ENCODE measurements at places on chromosomes 3 and 15. TPM values are rescaled to one million over a fixed set of nuclear protein-coding genes. Genes with fewer than 3 reads are reported as not detected.
A peak's percentile ranks its signal among the peaks of the same experiment; 100 is the strongest.

- no peaks in the 10 kb centered on the region for H3K27me3 ChIP-seq
- H3K4me3 ChIP-seq: no peak overlapping the region
- H3K36me3 ChIP-seq: no peaks in the 10 kb centered on the region
- H3K27ac ChIP-seq: no peak overlapping the region
- H3K4me1 ChIP-seq: peaks cover 3% of the 10 kb centered on the region
Measured at GRCh38 chr15:65033659-65034269, 4.3 kb upstream of the MTFMT start.

DNA sequence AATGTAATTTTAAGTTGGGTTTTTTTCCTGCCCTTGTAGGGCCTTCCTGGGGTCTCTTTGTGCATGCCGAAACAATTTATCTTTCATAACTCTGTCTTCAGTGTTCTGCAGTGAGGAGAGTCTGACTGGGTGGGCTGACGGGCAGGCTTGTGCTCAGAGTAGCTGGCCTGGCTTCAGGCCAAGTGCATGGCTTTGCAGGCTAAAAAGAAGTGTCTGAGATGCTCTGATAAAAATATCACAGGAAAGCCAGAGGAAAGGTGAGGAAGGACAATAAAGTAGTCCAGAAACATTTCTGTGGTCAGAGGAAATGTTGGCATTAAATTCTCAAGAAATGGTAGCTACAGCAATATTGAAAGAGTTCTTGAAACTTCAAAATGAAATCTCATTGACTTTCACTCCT, 25.5 kb downstream of the ST3GAL6 start:
- no peak for DNase-seq
- H3K4me1 ChIP-seq: peaks cover 28% of the 10 kb centered on the region
- H3K4me3 ChIP-seq: no peak overlapping the region
- H3K27ac ChIP-seq: no peak overlapping the region
- no peaks in the 10 kb centered on the region for H3K27me3 ChIP-seq
- no peaks in the 10 kb centered on the region for H3K36me3 ChIP-seq

GRCh38 chr3:37537914-37538691, 323.6 kb upstream of the CTDSPL start:
- H3K4me3 ChIP-seq: no peak overlapping the region
- no peak overlapping the region for H3K27ac ChIP-seq
- peaks cover 29% of the 10 kb centered on the region for H3K4me1 ChIP-seq
- no peak for DNase-seq
- no peaks in the 10 kb centered on the region for H3K36me3 ChIP-seq

GRCh38 chr3:195911041-195911945, 2.9 kb upstream of the TNK2 start:
- H3K4me3 ChIP-seq: no peak overlapping the region
- DNase-seq: no peak
- H3K27me3 ChIP-seq: no peaks in the 10 kb centered on the region
- H3K36me3 ChIP-seq: no peaks in the 10 kb centered on the region

DNA sequence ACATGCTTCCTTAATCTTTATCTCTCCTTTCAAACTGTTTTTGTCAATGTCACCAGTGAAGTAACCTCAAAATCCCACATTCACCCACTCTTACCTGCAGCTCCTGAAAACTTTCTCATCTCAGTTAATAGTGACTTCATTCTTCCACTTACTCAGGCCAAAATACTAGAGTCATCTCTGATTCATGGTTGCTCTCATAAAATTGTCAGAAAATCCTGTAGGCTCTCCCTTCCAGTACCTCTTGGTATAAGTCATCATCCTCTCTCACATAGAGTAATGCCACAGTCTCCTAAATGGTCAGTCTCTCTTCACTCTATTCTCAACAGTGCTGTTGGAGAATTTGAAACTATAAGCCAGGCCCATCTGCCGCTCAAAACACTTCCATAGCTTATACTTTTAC, 34.9 kb upstream of the POU1F1 start:
- H3K36me3 ChIP-seq: no peaks in the 10 kb centered on the region
- DNase-seq: no peak
- no peak overlapping the region for H3K4me3 ChIP-seq

DNA sequence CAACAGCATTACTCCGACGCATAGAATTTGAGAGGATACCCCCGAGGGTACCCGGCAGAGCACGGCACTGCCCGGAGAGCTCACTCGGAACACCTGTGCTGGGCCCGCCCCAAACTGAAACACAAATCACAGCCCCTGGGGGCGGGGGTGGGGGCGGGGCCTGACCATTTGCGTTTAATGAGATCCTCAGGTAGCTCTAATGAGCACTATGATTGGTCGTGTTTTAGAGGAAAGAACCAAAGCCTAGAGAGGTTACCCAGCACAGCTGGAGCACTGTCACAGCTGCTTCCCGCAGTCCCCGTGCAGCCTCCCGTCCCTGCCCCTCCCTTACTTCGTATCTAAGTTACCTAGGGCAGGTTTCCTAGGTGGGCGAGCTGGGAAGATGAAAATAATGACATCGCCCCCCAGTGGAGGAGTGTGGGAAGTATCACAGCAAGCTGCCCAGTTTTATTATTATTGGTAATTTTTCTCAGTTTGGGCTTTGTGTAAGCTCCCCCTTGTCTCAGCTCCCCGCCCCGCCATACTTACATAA, 187.1 kb downstream of the PDE8A start:
- H3K36me3 ChIP-seq: no peaks in the 10 kb centered on the region
- DNase-seq: no peak
- no peak overlapping the region for H3K4me3 ChIP-seq
- H3K4me1 ChIP-seq: no peaks in the 10 kb centered on the region

GRCh38 chr3:169980055-169980454, 13.4 kb downstream of the SEC62 start:
- H3K4me1 ChIP-seq: no peaks in the 10 kb centered on the region
- no peak for DNase-seq
- no peak overlapping the region for H3K4me3 ChIP-seq
- no peaks in the 10 kb centered on the region for H3K27me3 ChIP-seq
- no peak overlapping the region for H3K27ac ChIP-seq

- H3K4me3 ChIP-seq: no peak overlapping the region
- H3K4me1 ChIP-seq: no peaks in the 10 kb centered on the region
- no peak for DNase-seq
- no peaks in the 10 kb centered on the region for H3K27me3 ChIP-seq
- no peak overlapping the region for H3K27ac ChIP-seq
Measured at GRCh38 chr3:182668974-182669373, 124.3 kb upstream of the ATP11B start.

- no peaks in the 10 kb centered on the region for H3K36me3 ChIP-seq
- no peaks in the 10 kb centered on the region for H3K27me3 ChIP-seq
- peaks cover 87% of the 10 kb centered on the region for H3K4me1 ChIP-seq
- no peak overlapping the region for H3K4me3 ChIP-seq
- no peak for DNase-seq
- peak overlapping the region; percentile 61 for H3K27ac ChIP-seq
Measured at GRCh38 chr15:67110361-67110781, 45.0 kb downstream of the SMAD3 start.

DNA sequence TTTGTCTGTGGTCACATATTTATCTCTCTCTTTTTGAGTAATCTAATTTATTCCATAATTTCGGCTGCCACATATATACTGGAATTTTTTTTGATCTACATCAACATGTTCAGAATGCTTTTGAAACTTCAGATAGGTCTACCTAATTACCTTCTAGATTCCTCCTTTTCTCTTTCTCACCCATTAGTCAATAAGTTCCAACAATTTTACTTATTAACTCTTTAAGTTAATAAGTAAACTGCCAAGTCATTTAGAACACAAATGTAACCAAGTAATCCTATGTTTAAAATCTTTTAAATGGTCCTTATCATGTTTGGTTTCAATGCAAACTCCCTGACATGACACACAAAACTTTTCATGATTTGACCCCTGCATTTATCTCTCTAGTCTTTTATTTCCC, 410.5 kb downstream of the UNC13C start:
- no peaks in the 10 kb centered on the region for H3K4me1 ChIP-seq
- DNase-seq: no peak
- H3K27ac ChIP-seq: no peak overlapping the region
- no peak overlapping the region for H3K4me3 ChIP-seq

GRCh38 chr3:49177073-49177472, 5.7 kb downstream of the KLHDC8B start:
- DNase-seq: no peak
- peaks cover 33% of the 10 kb centered on the region for H3K4me1 ChIP-seq
- no peak overlapping the region for H3K4me3 ChIP-seq
- H3K27ac ChIP-seq: peak overlapping the region; percentile 10
- H3K36me3 ChIP-seq: no peaks in the 10 kb centered on the region

DNA sequence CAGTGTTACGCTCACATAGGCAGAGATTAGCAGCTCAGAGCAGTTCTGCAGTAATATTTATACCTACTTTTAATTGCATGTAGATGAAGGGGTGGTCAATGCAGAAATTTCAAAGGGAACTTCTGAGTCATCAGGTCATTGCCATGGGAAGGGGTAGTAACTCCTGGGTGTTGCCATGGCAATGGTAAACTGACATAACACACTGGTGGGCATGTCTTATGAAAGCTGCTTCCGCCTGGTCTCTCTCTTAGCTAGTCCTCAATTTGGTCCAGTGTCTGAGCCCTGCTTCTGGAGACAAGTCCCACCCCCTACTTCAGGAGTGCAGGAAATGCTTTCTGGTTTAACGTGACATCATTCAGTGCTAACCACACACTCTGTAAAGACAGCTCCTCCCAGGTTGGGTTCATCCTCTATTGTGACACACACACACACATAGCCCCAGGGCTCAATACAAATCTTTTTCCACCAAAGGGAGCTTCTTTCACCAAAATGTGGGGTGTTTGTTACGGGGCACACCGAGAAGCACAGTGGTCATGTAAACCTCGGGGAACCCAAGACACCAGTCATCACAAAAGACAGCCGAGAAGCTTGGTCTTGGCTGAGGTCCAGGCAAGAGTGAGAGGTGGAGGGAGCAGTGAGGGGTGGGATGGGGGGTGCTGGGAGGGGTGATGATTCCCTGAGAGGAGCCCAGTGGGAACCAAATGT, 74.5 kb downstream of the TLE3 start:
- H3K27me3 ChIP-seq: no peaks in the 10 kb centered on the region
- no peak overlapping the region for H3K4me3 ChIP-seq
- H3K36me3 ChIP-seq: no peaks in the 10 kb centered on the region
- peaks cover 24% of the 10 kb centered on the region for H3K4me1 ChIP-seq
- H3K27ac ChIP-seq: peak overlapping the region; percentile 66

GRCh38 chr15:35674873-35675781, 129.2 kb upstream of the DPH6 start:
- peaks cover 26% of the 10 kb centered on the region for H3K4me1 ChIP-seq
- no peaks in the 10 kb centered on the region for H3K36me3 ChIP-seq
- DNase-seq: no peak
- H3K4me3 ChIP-seq: no peak overlapping the region
- no peak overlapping the region for H3K27ac ChIP-seq

DNA sequence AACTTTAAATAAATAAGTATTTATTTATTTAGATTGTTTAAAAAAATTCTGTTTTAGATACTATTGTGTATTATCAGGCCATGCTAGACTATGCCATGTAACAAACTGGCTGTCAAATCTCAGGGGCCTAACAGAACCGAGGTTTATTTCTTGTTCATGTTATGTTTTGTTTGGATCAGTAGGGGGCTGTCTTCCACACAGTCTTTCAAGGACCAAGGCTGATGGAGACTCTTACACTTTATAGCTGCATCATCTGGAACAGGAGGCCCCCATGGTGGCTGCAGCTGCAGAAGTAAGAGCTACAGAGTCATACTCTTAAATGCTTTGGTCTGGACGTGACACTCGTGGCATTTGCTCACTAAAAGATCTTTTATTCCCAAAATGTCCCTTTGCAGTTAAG, 33.0 kb upstream of the ARL14 start:
- peaks cover 4% of the 10 kb centered on the region for H3K4me1 ChIP-seq
- no peaks in the 10 kb centered on the region for H3K36me3 ChIP-seq

DNA sequence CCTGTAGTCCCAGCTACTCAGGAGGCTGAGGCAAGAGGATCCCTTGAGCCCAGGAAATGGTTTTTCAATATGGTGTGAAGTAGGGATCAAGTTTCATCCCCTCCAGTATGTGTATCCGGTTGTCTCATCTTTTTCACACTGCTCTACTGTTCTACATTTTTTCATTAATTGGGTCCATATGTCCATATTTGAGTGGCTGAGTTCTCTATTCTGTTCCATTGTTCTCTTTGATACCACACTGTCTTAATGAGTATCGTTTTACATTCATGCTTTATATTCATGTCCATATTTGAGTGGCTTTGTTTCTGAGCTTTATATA, 81.6 kb upstream of the LRRFIP2 start:
- peaks cover 29% of the 10 kb centered on the region for H3K36me3 ChIP-seq
- no peak for DNase-seq
- H3K27ac ChIP-seq: no peak overlapping the region

DNA sequence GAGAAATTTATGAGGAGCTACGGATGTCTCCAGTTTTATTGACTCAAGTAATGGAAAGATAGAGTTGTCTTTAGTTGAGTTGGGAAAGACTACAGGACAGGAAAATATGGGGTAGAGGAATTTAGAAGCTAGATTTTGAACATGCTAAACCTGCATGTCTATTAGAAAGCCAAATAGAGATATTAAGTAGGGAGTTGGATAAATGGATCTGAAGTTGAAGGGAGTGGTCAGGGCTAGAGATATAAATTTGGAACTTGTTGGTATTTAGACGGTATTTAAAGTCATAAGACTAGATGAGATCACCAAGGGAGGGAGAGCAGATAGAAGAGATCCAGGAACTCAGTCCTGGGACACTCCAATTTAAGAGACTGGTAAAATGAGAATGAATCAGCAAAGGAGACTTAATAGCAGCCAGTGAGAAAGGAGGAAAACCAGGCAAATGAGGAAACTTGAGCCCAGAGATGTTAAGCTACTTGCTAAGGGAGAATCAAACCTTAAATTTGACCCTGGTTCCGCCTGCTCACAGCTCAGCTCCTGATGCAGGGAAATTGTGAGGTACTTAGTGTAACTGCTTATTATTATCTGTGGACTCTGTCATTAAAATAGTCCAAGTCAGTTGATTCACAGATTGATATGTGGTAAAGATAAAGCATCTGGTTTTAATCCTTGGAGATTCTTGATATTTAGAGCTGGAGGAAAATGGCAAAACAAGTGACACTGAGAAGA, 35.8 kb downstream of the ABI3BP start:
- H3K27ac ChIP-seq: peak overlapping the region; percentile 41
- H3K4me1 ChIP-seq: no peaks in the 10 kb centered on the region
- no peak overlapping the region for H3K4me3 ChIP-seq
- DNase-seq: no peak
- no peaks in the 10 kb centered on the region for H3K36me3 ChIP-seq

GRCh38 chr3:38551026-38551832, 55.1 kb downstream of the EXOG start:
- no peak for DNase-seq
- no peaks in the 10 kb centered on the region for H3K36me3 ChIP-seq
- H3K27me3 ChIP-seq: no peaks in the 10 kb centered on the region
- H3K4me1 ChIP-seq: no peaks in the 10 kb centered on the region

- H3K36me3 ChIP-seq: no peaks in the 10 kb centered on the region
- H3K27ac ChIP-seq: peak overlapping the region; percentile 4
- no peaks in the 10 kb centered on the region for H3K4me1 ChIP-seq
- DNase-seq: no peak
- peak overlapping the region; percentile 61 for H3K4me3 ChIP-seq
- peaks cover 12% of the 10 kb centered on the region for H3K27me3 ChIP-seq
Measured at GRCh38 chr15:81002331-81003096, 1.8 kb downstream of the TLNRD1 start.

- no peaks in the 10 kb centered on the region for H3K36me3 ChIP-seq
- no peak overlapping the region for H3K4me3 ChIP-seq
- no peak for DNase-seq
- H3K4me1 ChIP-seq: no peaks in the 10 kb centered on the region
- no peaks in the 10 kb centered on the region for H3K27me3 ChIP-seq
Measured at GRCh38 chr3:120661945-120662344, 20.1 kb downstream of the HGD start.

The RPP25 gene
- 1.0 TPM for total RNA-seq

The ROBO2 gene
- not detected for total RNA-seq

The PLA2G4D gene
- total RNA-seq: not detected

The C3orf49 gene
- not detected for total RNA-seq

The ECE2 gene
- not detected for total RNA-seq

The FAM3D gene
- 0.83 TPM for total RNA-seq

The SKIC8 gene
- 37.5 TPM for total RNA-seq

The KNG1 gene
- total RNA-seq: not detected

The PLA2G4E gene
- total RNA-seq: not detected

The XCR1 gene
- total RNA-seq: 0.04 TPM

All from gastrocnemius medialis (tissue), 4 donors.